ENCODE measurements at places on chromosomes 5 and 9. TPM values are rescaled to one million over a fixed set of nuclear protein-coding genes. Genes with fewer than 3 reads are reported as not detected.

PTGDS gene
- not detected for total RNA-seq

SLC28A3 gene
- total RNA-seq = 0.03 TPM

DNAJB5 gene
- 8.6 TPM for total RNA-seq

CTNND2 gene
- total RNA-seq = not detected

CFAP90 gene
- 0.30 TPM for total RNA-seq

PTAR1 gene
- 16.9 TPM for total RNA-seq

DHX29 gene
- total RNA-seq = 21.7 TPM

PLAC8L1 gene
- not detected for total RNA-seq

CDH9 gene
- total RNA-seq = not detected

CDC20B gene
- 0.09 TPM for total RNA-seq

DND1 gene
- 0.88 TPM for total RNA-seq

AMBP gene
- total RNA-seq = 7.5 TPM

CA9 gene
- 4.2 TPM for total RNA-seq

ZDHHC11B gene
- 1.5 TPM for total RNA-seq

HSPA4 gene
- 174 TPM for total RNA-seq

GKAP1 gene
- total RNA-seq = 4.4 TPM

SH3RF2 gene
- total RNA-seq = 2.9 TPM

PCDHGC5 gene
- total RNA-seq = not detected

LRRC19 gene
- total RNA-seq = not detected

AJM1 gene
- 4.6 TPM for total RNA-seq

IFNA10 gene
- not detected for total RNA-seq

PCDH12 gene
- total RNA-seq = not detected

ZNF883 gene
- total RNA-seq = 0.84 TPM

CNTFR gene
- not detected for total RNA-seq

SIT1 gene
- total RNA-seq = not detected

NUTM2G gene
- total RNA-seq = not detected

GLDC gene
- 13.3 TPM for total RNA-seq

PHF24 gene
- 0.39 TPM for total RNA-seq

DDX4 gene
- not detected for total RNA-seq

NTNG2 gene
- total RNA-seq = 3.1 TPM

RHOBTB3 gene
- total RNA-seq = 7.8 TPM

SH2D3C gene
- 0.15 TPM for total RNA-seq

FOXD4L5 gene
- total RNA-seq = not detected

HRCT1 gene
- total RNA-seq = 0.40 TPM

CDX1 gene
- not detected for total RNA-seq

PAX5 gene
- total RNA-seq = not detected

BARHL1 gene
- not detected for total RNA-seq
